ENCODE measurements at places on chromosomes 6 and 20.

- DNase-seq, result no peak
These were observed 81.0 kb upstream of the ASF1A start for GRCh38 chr6:118812970-118813369.

GRCh38 chr20:57582432-57583288, 21.8 kb downstream of the PCK1 start:
- no peak for DNase-seq

DNA sequence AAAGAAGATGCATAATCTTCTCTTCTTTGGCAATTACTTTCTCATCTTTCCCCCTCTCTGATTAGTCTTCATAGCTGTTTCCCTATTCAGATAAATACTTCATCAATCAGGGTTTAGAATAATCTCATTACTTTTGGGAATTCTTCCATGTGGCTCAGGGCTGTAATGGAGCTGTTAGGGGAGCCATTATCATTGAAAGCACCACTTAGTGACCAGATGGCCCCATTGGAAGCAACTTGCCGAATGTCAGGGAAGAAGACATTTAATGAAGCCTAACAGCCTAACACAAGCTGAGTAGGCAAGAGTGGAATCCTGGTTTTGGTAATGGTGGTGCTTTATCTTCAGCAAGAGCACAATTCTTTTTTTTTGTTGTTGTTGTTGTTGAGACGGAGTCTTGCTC, 45.0 kb downstream of the TIAM2 start:
- no peak for DNase-seq

DNA sequence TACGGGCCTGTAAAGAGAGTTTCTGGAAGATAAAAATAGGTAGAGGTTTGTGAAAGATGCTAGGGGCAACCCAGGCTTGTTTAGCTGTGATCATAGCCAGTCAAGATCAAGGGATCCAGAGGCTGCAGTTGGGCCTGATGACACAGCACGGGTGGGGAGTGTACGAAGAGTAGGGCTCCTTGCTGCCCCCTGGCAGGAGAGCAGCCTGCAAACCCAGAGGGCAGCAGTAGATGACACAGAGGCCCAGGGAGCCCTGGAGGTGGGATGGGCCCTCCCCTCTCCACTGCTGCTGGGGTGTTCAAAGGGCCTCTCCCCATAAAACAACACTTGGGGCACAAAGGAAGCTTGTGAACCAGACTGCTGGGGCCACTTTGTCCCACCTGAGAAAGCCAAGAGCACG, 47.2 kb downstream of the VEGFA start:
- peak; percentile 9 for DNase-seq

DNA sequence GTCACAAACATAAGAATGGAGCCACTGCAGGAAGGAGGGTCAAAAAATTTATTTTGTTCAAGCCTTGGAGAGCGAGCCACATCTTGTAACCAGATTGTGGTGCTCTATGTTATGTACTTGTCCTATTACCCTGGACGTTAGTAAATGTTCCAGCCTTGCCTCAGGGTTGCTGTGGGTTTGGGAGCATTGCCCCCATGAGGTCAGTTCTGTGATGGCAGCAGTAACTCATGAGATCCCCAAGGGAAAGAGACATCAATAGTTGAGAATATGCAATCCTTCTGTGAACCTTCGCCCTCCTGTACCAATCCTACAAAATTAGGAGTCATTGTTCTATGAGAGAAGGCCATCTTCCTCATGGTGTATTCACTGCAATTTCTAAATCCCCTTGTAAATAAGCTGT, 16.4 kb upstream of the CFAP206 start:
- no peak for DNase-seq

- peak; percentile 83 for DNase-seq
These were observed 17.1 kb downstream of the OR2B2 start for GRCh38 chr6:27894839-27895762.

DNA sequence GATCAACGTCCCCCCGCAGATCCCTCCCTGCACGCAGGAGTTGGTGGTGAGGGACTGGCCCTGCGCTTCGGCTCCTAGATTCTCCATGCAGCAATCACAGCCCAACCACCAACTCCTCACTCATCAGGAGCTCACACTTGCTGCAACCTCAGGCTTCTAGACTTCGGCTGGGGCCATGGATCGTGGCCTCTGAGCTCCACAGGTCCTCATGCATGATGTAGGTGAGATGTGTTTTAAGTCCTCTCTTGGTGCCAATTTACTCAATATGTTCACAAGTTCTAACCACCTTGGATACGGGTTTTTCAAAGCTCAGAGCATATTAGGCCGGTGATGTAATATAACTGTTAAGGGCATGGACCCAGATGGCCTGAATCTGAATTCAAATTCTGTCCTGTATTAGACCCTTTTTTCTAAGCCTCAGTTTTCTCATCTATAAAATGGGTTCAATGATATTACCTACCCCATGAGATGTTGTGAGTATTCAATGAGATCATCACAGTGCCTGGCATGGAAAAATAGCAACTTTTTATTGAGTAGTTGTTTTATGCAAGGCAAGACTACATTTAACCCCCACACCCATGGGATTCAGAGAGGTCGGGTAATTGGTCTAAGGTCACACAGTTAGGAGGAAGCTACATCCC, 31.0 kb downstream of the SUN5 start:
- DNase-seq, result no peak

DNA sequence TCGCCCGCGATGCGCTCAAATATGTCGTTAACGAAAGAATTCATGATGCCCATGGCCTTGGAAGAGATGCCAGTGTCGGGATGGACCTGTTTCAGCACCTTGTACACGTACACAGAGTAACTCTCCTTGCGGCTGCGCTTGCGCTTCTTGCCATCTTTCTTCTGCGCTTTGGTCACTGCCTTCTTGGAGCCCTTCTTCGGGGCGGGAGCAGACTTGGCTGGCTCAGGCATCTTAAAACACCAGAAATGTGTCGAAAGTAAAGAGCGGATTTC, 36.4 kb downstream of the HFE start:
- no peak for DNase-seq

- DNase-seq, result no peak
These were observed 1.2 kb downstream of the LAMA5 start for GRCh38 chr20:62365814-62366369.

DNA sequence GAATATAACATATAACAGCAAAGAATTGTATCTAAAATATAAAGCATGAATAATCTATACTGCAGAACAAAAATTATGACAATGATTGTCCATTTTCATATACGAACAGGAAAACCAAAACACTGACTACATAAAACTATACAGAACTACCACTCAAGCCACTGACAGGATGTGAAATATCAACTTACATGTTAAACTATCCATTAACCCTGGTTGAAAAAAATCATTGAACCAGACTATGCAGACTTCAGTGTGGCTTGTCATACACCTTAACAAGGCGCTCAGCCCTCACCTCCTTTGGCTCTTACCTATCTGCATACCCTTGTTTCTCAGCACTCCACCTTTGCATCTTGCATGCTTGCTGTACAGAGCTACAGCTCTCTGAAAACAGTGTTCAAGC, 34.9 kb downstream of the ASCC3 start:
- DNase-seq, result no peak

DNA sequence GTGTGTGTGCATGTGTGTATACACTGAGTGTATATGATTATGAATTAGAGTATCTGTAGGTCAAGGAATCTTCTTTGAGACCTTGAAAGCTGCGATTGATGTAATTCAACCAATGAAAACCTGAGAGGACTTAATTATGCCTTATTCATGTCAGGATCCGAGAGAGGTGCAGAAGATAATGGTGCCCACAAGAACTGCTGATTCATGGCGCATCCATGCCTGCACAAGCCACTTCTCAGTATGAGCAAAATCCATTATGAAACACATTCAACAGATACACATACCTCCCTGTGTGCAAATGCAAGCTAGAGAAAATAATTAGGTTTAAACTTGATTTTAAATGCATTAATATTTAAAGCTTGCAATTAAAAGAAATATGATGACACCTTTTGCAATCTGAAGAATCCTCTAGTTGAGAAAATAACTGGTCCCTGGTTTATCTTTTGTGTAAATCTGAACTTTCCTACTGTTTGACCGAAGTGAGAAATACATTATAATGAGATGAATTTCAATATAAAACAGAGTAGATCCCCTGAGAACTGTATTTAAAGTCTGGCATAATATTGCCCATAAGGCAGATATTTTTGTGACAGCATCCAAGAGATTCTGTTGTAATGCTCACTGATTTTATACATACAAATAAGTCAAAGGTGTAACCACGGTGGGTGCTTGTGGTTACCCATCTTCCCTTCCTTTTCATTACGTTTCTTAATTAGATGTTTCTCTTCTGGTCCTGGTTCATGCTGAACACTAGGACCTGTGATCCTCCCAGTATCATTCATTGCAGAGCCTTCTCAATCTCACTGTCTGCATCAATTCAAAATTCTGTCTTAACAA, 45.6 kb downstream of the LY86 start:
- no peak for DNase-seq

- DNase-seq, result no peak
These were observed 13.7 kb downstream of the KCNS1 start for GRCh38 chr20:45087097-45087790.

DNA sequence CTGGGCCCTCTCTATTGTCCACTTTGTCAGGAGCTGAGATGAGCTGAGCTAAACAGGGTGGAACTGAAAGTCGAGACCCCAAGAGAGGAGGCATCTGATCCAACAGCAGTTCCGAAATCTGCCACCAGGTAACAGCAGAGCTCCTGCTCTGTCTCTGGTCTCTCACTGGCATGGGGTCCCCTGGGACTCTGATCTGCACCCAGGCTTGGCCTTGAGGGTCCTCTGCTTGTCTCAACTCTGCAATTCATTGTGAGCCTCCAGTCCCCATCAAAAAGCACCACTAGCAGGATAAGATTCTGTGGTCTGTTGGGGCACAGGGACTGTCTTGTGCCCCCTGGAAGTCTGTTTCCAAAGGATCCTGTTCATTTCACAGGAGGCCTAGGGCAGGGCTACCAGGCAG, 62.5 kb upstream of the TOP1 start:
- DNase-seq, result no peak

GRCh38 chr20:58011947-58012610, 216.4 kb downstream of the ANKRD60 start:
- no peak for DNase-seq

- no peak for DNase-seq
These were observed 123.9 kb upstream of the SASH1 start for GRCh38 chr6:148218542-148219258.

DNA sequence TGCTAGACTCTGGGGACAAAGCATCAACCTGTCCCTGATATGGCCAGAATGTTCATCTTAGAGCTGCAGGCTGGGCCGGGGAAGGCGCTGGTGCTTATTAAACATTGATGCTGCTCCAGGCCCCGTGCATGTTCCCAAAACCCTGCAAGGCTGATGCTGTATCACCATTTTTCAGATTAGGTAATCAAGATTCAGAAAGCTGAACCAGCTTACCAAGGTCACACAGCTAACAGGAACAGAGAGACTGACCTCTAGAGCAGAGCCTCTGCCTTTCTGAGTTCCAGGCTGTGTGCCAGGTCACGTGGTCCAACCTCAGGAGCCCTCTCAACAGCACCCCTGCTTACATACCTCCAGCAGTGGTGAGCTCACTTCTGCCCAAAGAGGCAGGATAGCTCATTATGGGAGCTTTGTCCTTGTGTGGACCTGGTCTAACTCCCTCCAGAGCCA, 16.1 kb upstream of the VSTM2L start:
- DNase-seq, result no peak

DNA sequence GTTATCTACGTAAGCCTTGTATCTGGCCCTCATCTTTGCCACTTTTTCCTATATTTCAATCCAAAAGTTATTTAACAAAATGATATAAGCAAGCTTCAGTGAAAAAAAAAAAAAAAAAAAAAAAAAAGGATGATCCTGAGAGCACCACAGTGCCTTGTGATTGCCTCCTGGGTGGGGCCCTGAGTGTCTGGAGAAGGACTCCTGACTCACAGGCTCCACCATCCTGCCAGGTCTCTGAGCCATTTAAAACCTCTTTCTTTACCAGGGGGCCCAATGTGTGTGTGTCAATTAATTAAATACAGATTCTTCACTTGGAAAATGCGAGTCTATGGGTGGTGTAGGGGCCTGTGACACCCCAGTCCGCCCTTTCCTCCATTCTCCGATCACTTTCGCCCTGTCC, 105.2 kb downstream of the SMOC2 start:
- no peak for DNase-seq

DNA sequence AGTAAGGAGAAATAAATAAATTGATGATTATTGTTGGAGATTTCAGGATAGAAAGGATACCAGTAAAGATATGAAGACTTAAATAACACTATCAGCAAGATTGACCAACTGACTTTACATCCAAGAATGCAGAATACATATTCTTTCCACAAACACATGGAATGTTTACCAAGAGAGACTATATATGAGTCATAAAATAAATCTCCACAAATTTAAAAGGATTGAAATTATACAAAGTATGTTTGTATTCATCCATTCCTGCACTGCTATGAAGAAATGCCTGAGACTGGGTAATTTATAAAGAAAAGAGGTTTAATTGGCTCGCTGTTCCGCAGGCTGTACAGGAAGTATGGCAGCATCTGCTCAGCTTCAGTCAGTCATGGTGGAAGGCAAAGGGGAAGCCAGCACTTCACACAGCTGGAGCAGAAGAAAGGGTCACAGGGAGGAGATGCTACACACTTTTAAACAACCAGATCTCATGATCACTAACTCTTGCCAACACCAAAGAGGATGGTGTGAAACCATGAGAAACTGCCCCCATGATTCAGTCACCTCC, 56.7 kb upstream of the TNFRSF21 start:
- DNase-seq, result no peak

DNA sequence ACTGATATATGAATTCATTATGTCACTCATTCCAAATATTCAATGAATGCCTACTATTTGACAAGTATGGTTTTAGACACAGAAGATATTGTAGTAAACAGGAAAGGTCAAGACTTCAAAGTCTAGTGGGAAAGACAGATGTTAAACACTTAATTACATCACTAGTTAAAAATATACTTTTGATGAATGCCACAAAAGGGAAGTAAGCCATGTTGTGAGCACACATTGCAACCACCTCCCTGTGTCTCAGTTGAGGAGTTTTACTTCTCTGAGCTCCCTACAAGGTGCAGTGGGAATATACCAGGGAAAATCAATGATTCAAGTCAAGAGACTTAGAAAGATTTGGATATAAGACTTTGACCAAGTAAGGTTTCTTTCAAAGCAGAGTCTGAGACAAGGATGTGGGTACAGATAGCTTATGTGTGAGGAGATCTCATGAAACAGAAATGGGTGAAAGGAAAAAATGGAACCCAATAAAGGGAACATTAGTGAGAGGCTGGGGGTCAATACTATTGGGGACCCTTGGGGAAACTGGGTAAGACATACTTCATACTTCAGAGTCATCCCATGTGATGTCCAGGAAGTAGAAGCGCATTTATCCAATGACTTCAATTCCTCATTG, 503.7 kb downstream of the KIF16B start:
- DNase-seq, result no peak

- DNase-seq, result no peak
These were observed 45.8 kb upstream of the FAM184A start for GRCh38 chr6:119124079-119124824.

DNA sequence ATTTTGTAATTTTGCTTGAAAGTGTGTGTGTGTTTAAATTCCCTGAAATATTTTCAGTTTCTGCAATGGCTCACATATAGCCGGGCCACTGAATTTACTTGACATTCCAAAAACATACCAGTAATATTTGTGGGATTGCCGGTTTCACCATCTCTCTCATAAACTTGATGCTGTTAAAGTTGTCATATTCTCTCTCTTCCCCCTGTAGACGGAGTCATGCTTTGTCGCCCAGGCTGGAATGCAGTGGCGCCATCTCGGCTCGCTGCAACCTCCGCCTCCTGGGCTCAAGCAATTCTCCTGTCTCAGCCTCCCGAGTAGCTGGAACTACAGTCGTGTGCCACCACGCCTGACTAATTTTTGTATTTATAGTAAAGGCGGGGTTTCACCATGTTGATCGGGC, 122.1 kb downstream of the TIAM2 start:
- DNase-seq, result no peak

- no peak for DNase-seq
These were observed 270.7 kb upstream of the RGS17 start for GRCh38 chr6:153401751-153402150.

Measured in CD4-positive, alpha-beta T cell treated with Interleukin-12 subunit alpha and Interleukin-12 subunit beta, for 1 hour (primary cell).